ENCODE measurements at places on chromosomes 13 and 19.

DNA sequence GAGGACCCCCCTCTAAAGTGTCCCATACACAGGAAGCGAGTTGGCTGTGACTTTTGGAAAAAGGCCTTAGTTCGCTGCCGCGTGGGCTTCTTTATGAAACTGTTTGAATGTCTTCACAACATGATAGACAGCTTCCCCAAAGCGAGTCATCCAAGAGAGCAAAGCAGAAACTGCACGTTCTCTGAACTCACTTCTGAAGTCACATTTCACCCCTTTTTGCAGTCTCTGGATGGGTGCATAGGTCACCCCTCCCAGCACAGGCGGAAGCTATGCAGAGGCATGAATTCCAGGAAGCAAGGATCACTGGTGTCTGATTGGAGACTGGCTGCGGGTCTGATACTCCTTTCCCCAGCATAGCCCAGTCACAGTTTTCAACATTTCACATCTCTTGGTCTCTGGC, 10.6 kb downstream of the GPI start:
- no peak for DNase-seq

DNA sequence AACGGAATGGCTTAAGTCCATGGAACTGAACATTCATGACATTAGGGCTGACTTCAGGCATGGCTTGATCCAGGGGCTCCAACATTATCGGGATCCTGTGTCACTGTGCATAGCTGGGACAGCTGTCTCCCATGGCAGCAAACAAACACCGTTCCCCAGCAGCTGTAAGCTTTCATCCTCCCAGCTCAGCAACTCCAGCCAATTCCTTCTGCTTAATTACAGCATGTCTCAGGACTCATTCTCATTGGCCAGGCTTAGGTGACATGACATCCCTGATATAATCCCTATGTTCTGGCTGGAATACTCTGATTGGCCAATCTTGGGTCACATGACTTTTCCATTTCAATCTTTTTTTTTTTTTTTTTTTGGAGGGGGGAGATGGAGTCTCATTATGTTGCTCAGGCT, 10.9 kb upstream of the TLE5 start:
- peak; percentile 75 for DNase-seq

- DNase-seq = no peak
Measured at GRCh38 chr19:34661357-34661756, 15.6 kb downstream of the SCGB2B2 start.

GRCh38 chr19:21147540-21147939, 5.7 kb downstream of the ZNF431 start:
- no peak for DNase-seq

DNA sequence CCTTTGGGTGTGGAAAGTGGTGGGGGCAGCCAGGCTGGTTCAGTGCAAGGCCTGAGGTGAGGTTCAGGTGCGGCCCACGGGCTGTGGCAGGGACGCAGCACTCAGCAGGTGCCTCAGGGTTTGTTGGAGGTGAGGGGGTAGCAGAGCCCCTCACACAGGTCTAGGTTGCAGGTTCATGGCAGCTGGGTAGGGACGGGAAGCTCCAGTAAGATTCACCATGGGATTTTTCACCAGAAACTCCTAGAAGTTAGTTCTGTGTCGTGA, 14.0 kb downstream of the MCF2L start:
- DNase-seq = no peak

GRCh38 chr19:47072323-47072722, 23.9 kb upstream of the TMEM160 start:
- no peak for DNase-seq

DNA sequence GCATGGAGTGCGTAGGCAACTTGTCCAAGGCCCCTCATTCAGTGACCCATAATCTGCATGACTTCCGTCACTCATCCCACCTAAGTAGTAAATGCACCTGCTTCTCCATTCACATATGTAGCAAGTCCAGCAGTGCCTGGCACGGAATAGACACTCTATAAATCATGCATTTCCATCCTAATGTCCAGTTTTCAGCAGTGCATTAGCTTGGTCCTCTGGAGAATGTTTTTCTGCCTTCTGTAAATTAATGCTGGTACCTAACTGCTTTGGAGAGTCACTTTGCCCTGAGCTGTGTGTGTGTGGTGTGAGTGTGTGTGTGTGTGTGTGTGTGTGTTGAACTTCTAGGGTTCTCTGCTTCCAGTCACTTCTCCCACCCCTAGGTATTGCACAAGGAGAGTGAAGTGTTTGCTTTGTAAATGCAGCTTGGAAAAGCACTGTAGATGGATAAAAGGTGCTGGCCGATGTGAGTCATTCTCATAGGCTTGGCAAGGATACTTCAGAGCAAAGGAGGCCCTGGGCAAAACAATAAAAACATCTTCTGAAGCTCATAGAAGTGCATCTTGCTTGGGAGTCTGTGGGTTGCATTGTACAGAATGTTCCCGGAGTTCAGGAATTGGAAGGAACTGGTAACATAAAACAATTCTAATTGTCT, 181.8 kb downstream of the KATNAL1 start:
- DNase-seq = peak; percentile 94

- no peak for DNase-seq
Measured at GRCh38 chr19:725461-726089, 16.8 kb downstream of the PALM start.

- no peak for DNase-seq
Measured at GRCh38 chr13:80881495-80881894, 540.6 kb upstream of the SPRY2 start.

- no peak for DNase-seq
Measured at GRCh38 chr19:49128545-49129237, 9.3 kb downstream of the PPFIA3 start.

- no peak for DNase-seq
Measured at GRCh38 chr19:19470579-19470978, 44.8 kb downstream of the TSSK6 start.

DNA sequence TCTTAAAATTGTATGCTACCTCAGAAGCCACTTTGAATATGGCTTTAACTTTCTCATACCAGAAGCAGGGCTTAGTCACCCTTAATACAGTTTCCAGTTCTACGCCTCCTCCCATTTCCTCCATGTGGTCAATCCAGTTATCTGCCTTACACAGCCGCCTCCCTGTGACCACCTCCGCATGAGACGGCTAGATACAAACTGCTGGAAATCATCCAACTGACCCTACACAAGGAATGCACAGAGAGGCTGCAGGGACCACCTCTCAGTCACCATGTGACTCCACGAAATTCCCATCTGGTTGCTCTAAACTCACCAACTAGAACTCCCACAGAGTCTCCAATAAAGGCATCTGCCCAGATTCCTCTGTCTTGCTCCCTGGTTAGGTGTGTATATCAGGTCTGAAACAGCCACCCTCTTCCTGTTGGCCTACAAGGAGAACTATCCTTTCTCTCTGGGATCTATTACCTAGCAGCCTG, 6.8 kb downstream of the ZNF564 start:
- DNase-seq = peak; percentile 79

DNA sequence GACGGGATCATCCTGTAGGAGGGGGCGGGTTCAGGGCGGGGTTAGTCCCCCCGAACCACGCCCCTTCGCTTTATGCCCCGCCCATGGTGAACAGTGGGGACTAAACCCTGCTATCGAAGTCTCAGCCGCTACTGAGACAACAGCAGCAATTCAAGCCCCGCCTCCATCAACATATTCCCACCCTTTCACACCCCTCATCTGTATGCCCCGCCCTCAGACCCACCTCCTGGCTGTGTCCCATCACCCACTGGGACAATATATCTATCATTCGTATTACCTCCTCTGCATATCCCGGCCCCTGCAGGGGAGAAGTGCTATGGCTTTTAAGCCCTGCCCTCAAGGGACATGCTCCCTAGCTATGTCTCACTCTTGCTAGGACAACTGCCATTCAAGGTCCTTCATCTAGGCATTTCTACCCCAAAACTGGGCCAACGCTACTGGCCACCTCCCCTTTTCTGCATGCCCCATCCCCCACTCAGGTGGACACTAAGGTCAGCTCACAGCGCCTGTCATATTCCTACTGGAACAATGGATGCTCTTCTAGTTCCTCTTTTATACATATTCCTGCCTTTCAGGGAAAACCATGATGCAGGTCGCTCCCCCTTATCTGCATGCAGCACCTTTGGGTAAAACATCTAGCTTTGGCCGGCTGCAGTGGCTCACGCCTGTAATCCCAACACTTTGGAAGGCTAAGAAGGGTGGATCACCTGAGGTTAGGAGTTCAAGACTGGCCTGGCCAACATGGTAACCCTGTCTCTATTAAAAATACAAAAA, 11.9 kb downstream of the LRFN1 start:
- DNase-seq = no peak

DNA sequence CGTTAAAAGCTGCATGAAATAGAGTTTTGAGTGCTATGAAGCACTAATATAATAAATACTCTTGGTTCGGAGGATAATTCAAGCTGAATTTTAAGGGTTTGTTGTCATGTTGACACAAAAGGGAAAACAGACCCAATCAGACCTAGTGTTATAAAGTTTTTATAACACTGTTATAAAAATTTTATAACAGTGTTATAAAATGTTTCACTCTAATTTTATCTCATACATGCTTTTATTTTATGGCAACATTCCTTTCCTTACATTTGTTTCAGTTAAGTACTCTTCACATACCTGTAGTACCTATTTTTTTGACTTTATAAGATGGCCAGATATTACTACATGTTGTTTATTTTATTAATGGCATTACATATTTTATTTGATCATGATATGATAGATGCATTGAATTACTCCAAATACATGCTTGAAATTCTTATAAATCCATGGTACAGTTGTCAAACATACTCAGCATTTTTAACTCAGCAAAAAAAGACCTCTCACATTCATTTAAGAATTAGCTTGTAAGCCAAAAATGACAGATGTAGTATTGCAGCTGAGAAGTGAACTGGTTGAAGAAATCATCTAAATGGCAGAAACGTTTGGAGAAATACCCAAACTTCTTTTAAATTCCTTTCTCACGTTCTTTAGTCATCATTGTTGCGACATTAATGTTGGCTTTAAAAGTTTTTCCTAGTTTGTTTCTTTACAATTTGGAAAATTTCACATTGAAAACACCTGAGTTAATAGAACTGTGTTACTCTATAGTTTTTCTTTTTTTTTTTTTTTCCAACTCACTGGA, 104.5 kb downstream of the PIBF1 start:
- DNase-seq = peak; percentile 64
